ENCODE measurements at places on chromosomes 6 and 20.

- DNase-seq = no peak
Measured at GRCh38 chr20:53706008-53706465, 112.4 kb upstream of the ZNF217 start.

DNA sequence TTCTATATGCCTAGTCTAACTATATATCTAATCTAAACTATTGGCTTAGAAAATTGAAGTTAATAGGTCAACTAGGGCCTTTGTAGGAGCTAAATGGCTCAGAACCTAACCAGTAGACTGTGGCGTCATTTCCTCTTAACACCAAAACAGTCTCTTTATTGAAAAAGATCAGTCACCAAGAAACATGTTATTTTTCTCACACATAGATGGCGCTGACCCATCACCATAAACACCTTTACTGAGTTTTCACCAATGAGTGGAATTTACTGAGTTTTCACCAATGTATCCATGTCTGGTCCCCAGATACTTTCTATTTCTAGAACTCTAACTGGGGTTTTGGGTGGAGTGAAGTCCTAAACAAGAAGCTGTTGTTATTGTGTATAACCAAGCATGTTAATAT lies 636.0 kb downstream of the BCKDHB start:
- DNase-seq = no peak

GRCh38 chr20:46150943-46151342 lies 32.8 kb downstream of the CD40 start:
- no peak for DNase-seq

- peak; percentile 32 for DNase-seq
Measured at GRCh38 chr6:28606424-28607391, 81.0 kb downstream of the GPX5 start.

- no peak for DNase-seq
Measured at GRCh38 chr6:28809947-28810658, 113.7 kb downstream of the TRIM27 start.

- DNase-seq = no peak
Measured at GRCh38 chr20:35510951-35511735, 18.3 kb downstream of the C20orf173 start.

GRCh38 chr20:11894062-11894461 lies 23.6 kb upstream of the BTBD3 start:
- no peak for DNase-seq

DNA sequence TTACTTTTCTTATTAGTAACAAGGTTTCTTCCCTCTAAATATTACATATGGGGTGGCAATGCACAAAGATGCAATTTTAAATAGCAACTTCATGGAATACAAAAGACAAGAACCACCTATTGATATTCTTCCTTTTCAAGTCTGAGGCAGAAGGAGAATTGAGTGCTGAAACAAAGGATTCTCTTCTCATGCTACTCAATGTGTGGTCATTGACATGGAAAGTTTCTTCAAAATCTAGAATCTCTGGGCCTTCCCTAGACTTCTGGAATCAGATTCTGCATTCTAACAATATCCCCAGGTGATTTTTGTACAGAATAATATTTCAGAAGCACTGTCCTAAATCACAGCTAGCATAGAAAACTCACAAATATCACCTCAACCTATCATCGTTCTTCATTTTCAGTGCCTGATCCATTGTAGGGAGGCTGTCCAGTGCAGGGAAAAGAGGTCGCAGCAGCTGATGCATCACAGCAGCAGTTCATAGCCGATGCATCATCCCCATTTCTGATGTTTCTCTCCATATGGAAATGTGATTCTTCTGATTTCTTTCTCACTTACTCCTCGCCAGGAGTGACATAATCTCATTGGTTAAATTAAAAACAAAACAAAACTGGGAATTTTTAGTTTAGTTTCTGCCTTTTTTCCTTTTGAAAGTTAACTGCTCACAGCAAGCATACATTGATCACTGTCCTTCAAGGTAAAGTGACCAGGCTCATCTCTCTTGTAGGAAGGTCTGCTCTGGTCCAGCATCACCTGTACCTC lies 139.5 kb upstream of the FAM83B start:
- DNase-seq = no peak

DNA sequence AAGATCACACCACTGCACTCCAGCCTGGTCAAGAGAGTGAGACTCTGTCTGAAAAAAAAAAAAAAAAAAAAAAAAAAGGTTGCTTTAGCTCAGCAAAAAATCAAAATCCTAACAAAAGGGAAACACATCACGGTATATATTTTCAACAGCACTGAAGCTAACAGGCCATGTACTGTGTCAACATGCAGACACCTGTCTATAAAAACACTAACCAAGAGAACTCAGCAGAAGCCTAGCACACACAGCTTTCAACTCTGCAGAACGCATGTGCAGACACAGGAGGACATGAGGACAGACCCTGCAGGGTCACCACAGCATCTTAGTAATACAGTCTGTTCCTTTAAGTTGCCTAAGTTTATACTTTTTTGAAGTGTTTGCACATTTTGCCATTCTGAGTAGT lies 13.5 kb downstream of the NINL start:
- no peak for DNase-seq

GRCh38 chr6:149455031-149455732 lies 29.6 kb downstream of the ZC3H12D start:
- DNase-seq = no peak

DNA sequence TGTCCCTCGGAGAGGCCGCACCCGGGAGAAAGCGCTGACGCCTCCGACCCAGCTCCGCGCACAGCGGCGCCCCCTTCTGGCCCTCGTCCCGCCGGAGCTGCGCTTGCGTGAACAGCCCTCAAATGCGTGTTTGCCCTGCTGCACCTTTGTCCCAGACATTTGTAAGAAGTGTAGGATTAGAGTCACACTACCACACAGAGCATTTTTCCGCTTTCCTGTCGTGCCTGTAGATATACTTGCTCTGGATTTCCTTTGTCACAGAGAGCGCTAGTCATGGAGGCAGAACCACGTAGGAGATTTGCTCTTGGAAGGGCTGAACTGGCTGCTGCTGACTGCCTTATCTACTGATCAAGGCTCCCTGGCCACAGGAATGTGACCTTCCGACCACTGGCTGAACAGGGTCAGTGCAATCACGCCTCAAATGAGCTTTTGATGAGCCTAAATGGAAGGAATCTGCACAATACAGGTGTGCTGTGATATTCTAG lies 62.3 kb downstream of the PAX1 start:
- DNase-seq = no peak

- no peak for DNase-seq
Measured at GRCh38 chr6:145929037-145929633, 35.0 kb downstream of the SHPRH start.

GRCh38 chr6:21230536-21230935 lies 363.0 kb upstream of the SOX4 start:
- DNase-seq = no peak

- DNase-seq = no peak
Measured at GRCh38 chr6:166907373-166907841, 48.9 kb downstream of the RNASET2 start.

GRCh38 chr6:158517581-158517980 lies 42.3 kb upstream of the TMEM181 start:
- no peak for DNase-seq

DNA sequence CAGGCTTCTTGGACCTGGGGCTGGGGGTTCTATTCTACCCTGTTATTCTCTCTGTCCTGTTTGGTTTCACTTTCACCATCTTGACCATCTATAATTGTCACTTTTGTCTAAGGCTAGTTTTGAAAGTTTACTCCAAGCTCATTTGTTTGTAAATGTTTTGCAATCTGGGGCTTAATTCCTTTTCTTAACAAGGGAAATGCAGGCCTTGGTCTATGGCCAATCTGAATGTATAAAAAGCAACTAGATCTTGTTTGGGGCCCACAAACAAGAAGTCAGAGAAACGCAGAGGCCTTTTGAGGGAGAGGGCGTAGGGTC lies 86.3 kb upstream of the PREP start:
- DNase-seq = no peak

- DNase-seq = no peak
Measured at GRCh38 chr6:169988769-169989550, 237.5 kb downstream of the ERMARD start.

GRCh38 chr6:147043994-147044477 lies 160.2 kb upstream of the STXBP5 start:
- no peak for DNase-seq

GRCh38 chr6:111585241-111585973 lies 20.3 kb downstream of the TRAF3IP2 start:
- no peak for DNase-seq

- DNase-seq = no peak
Measured at GRCh38 chr6:87357479-87358196, 13.0 kb downstream of the C6orf163 start.

DNA sequence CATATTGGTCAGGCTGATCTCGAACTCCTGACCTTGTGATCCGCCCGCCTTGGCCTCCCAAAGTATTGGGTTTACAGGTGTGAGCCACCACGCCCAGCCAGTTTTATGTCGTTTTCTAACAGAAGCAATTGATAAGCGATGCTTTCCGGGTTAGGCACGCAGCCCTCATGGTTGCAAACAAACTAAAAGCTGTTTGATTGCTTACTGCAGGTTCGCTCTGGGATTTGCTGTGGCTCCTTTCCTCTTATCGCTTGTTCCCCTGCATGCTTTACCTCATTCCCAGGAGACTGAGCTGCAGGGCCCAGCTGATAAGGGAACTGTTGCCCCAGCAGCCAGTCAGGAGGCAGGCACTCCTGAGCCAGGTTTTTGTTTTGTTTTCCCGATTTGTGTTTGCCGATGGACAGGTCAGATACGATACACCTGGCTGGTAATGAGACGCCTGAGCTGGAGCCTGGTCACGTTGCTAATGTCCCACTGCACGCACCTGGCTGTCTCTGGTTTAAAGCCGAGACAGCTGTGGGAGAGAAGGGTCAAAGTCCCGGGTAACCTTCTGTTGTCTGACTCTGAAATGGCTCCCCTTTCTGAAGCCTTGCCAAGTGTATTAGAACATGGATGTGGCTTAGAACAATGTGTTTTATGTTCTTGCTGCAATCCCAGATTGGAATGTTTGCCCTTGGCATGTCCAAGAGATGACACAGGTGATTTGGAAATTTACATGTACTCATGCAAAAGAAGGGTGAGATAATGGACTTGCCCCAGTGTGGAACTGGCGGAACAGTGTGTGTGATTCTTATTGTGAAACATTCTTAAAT lies 19.9 kb downstream of the DSP start:
- DNase-seq = no peak

DNA sequence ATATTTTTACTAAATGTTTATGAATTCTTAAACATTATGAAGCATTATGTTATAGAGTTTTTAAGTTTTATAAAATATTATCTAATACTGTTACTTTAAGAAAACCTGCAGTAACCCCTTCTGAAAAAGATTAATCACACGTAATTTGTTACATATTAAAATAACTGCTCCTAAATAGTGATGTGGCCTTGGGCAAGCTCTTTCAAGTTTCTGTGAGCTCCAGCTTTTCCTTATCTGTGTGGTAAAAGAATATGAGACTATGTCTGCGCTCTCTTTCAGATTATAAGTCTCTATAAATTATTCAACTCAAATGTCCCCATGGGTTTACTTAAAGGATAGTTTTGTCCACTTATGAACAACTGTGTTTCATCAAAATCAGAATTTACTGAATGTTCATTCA lies 31.9 kb downstream of the HLA-DMB start:
- no peak for DNase-seq

DNA sequence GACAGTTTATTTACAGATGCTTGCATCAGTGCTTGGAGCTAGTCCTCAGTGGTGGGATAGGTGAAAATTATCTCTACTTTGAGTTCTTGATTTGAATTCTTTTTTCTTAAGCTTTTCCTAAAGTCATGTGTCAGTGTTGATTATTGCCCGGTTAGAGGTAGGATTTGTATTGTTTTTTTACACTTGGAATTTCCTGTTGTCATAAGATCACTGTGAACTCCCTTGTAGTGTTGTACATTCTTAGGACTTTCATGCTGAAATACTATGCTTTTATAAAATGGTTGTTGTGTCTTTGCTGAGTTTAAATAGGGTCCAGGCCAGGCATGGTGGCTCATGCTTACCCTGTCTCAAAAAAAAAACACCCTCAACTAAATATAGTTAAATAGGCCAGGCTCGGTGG lies 20.3 kb downstream of the ASXL1 start:
- DNase-seq = no peak

DNA sequence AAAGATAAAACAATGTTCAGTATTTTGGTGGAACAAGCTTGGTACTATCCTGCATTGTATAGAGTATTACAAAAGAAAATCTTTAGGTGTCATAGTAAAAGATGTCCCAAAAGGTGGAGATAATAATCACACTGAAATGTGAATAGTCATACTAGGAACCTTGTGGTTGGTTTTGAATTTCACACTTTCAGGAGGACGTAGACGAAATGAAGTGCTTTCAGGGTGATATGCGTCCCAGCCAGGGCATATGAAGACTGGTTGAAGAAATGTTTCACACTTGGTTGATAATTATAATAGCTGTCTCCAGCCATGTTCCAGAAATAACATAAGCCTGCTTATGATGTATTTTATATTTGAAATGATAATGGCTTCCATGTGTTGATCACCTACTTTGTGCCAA lies 60.4 kb downstream of the SCAND1 start:
- no peak for DNase-seq

DNA sequence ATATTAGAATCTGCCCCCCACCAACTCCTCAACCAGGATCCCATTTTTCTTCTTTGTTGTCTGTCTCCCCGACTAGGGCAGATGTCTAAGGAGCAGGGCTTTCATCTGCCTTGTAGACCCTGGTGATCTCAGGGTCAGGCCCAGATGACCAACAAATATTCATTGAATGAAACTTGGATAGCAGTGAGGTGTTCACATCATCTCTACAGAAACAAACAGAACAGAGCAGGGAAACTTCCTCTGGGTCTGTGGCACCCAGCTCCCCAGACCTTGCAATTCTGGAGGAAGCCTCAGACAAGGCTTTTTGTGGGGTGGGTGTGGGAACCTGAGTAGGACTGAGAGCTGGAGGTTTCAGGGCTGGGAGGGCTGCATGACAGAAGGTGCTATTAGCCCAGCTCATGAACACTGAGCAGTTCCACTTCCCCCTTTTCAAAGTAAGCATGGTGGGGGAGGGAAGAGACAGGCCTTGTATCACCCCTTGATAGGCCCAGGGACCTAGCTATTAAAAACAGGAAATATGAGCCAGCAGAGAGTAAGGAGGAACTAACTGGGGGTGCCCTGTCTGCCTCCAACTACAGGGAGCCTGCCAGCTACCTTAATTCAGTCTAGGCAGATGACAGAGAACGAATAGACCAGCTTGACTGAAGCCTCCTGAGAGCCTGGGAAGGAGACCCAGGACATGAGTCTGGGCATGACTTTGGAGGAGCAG lies 37.3 kb upstream of the TOP1 start:
- no peak for DNase-seq

- DNase-seq = no peak
Measured at GRCh38 chr6:128161263-128161662, 260.4 kb upstream of the THEMIS start.
